ENCODE measurements at places on chromosomes 13 and 19.

DNA sequence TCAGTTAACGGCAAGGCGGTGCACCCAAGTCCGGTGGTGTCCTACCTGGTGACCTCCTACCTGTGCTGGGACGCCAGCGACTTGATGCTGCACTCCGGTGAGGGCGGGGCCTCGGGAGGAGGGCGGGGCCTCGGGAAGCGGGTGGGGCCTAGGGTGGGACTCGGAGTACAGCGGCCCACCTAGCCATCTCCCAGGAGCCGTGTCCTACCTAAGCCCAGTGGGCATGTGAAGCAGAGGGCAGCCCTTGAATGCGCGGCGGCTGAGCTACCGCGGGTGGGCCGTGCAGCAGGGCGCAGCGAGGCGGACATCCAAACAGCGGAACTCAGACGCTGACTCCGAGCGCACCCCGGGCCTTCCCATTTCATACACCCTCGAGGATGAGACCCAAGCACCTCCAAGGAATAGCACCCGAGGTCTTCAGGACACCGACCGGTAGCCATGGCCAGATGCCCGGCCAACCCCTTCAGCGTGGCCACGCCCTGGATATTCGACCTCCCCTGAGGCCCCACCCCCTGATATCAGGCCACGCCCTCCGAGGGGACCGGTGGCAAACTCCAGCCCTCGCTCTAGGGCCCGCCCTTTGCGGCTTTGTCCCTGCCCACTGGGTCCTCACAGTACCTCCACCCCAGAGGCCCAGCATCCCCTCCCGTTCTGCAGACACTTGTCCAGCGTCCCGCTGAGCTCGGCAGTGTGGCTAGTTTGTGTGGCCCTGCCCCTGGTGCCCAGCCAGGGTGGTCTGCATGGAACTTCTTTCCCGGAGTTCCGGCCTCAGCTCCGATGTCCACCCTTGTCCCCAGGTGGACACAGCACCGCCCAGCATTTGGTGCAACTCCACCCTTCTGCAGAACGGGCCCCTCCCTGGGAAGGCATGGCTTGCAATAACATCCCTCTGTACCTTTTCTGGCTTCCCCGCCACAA is 5.4 kb downstream of the KLK1 start:
- no peak for DNase-seq

DNA sequence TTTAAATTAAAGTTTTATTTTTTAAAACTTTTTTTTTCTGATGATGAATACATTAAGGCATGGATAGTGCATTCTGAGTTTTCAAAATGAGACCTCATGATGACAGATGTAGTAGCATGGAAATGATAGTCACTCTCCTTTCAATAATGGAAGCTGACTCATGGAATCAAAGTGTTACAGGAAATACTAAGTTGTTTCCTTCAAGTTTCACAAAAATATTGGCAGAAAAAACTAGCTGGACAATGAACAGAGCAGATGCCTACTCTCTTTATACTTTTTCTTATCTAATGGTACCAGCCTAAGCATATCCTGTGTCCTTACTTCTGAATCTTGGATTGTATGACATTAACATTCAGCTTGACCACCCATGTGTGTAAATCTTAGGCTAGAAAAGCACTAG is 1337.3 kb downstream of the PCDH9 start:
- no peak for DNase-seq

- DNase-seq, result no peak
Measured at GRCh38 chr19:35138305-35138892, at the start of gene FXYD1. Gene FXYD1 (plus strand): TSS chr19:35138824. CDS start chr19:35140080, 1,256 bp downstream.

GRCh38 chr19:13839130-13839937 is 37.6 kb upstream of the NANOS3 start:
- peak; percentile 89 for DNase-seq

- DNase-seq, result no peak
Measured at GRCh38 chr19:28403690-28404089, 809.3 kb downstream of the UQCRFS1 start.

GRCh38 chr13:37340901-37341670 is 235.6 kb upstream of the CSNK1A1L start:
- no peak for DNase-seq

- DNase-seq, result no peak
Measured at GRCh38 chr19:2771786-2772674, 11.0 kb downstream of the SGTA start.

- DNase-seq, result no peak
Measured at GRCh38 chr13:29532821-29533220, 62.7 kb downstream of the SLC7A1 start.

DNA sequence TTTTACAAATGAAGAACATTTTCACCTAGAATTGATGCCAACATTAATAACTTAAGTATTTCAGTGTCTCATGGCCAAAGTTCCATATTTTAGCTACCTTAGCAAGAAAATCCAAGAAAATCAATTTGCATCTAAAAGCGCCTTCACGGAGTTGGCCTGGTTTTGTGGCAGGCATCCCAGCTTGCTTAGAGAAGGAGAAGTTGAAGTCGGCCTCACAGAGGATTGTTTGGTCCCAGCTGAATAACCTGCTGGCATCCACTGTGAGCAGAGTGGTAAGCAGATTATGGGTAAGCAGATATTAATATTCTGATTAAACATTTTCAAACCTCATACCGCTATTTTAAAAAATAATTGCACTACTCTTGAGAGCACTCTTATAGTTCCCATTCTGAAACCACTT is 62.3 kb upstream of the STARD13 start:
- DNase-seq, result no peak

- no peak for DNase-seq
Measured at GRCh38 chr13:69202996-69203395, 904.6 kb upstream of the ATXN8OS start.

GRCh38 chr19:46678110-46678732 is 17.2 kb upstream of the DACT3 start:
- DNase-seq, result peak; percentile 22

Measured in A172 (cell line).